NCI-H187 (cell line): ENCODE measurements at places on chromosomes 3 and 15.

DNA sequence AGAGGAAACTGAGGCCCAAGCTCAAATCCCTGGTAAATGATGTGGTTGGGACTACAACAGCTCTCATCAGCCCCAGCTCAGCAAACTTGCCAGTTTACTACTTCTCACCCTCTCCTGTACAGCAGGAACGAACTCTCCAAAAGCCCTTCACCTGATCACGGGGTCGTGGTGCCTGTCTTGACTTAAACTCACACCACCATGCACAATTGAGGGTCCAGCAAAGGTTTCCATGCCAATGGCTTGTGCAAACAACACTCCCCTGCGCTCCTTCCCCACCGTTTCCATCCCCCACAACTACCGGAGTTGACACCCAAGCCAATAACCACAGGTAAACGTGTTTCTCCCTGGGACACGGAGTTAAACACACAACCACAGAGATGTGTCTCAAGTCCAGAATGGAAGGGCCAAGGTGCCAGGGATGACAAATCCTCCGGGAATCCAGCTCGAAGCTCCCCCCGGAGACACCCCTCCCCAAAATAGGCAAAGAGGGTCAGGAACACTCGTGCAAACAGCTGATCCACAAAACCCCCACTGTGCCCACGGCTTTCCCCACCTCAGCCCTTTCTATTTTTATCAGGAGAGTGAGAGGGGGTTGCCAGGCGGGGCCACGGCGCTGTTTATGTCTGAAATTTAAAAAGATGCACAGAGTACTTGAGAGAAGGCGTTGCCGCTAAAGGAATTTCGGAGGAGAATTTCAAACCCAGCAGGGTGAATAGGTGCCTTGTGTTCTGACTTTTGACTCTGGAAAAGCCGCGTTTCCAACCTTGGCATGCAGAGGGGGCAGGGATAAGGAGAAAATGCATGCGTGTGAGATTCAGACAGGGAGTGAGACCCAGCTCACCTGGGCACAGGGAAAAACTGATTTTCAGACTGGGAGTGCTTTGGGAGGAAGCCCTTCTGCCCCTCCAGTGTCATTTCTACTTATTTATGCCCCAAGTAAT lies 10.6 kb upstream of the ACAN start:
- no peak for DNase-seq

DNA sequence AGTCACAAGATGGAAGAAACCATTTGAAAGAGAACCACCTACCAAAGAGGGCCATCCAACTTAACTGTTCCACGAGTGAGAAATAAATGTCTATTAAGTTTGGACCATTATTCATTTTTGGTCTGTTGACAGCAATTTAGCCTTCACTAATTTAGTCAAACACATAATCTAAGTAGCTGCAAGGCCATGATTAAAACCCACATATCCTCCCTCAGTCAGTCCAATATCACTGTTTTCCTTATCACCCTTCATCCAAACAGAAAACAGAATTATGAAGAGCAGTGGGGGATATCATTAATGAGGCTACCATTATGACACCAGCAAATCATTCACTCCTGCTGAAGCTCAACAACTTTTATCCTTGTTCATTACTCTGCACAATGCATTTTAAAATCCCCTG lies 52.0 kb downstream of the PIK3CB start:
- no peak for DNase-seq

- DNase-seq, result no peak
Observed at GRCh38 chr15:79540551-79540950, 108.4 kb downstream of the MINAR1 start.

DNA sequence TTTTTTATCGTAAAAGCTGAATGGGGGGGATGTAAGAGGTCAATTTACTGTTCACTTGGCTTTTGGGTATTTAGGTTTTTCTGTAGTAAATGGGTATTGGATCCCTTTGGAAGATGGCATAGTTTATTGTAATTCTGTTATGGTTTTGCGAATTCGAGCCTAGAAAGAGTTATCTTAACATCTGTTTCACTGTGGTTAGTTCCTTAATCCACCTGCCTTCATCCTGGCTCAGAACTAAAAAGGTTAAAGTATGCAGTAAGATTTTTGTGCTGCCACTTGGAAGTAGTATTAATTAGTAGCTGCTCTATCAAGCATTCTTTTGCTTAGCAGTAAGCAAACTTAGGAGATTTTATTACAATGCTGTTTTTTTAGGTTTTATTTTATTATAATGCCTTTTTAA lies 62.4 kb downstream of the ARIH1 start:
- no peak for DNase-seq
